ENCODE measurements at places on chromosomes 4 and X.

DNA sequence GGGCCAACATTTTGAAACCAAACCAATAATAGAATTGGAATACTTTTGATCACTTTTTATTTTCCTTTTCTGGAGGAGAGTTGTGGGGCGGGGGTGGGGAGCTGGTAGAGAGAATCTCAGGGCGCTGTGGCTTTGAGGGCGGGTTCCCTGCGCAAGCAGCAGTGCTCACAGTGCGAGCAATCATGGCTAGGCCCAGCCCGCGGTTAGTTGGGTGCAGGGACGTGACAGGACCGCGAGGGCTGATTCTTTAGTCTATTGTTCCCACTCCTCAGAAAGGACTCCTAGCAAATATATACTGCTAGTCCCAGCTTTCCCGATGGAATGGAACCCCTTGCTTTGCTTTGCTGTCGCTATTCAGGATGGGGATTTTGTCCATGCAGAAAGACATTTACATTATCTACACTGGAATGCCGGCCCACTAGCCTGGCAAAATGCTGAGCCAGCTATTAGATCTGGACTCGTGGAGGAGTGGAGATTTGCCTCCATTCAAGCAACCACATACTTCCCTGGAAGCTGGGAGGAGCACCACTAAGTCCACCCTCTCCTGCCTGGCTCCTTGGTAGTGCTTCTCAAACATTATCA, 23.9 kb upstream of the APLN start:
- no peak for DNase-seq

GRCh38 chr4:100041646-100042045, 91.6 kb upstream of the H2AZ1 start:
- DNase-seq = no peak

DNA sequence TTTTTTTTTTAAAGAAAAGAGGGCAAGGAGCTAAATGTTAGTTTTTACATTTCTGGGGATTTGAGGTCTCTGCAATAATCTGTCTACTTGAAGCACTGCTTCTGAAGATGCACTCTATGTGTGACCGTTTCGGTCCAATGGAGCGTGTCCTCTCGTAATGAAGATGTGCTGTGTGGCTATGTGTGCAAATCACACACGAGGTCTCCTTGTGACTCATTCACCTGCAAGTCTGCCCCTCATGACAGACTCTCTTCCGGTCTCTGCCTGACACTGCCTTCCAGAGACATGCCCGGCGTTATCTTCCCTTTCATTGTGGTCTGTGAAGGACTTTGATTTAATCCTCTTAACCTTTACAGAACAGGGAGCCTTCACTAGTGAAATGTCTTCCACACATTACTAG, 84.3 kb downstream of the TRAM1L1 start:
- no peak for DNase-seq

DNA sequence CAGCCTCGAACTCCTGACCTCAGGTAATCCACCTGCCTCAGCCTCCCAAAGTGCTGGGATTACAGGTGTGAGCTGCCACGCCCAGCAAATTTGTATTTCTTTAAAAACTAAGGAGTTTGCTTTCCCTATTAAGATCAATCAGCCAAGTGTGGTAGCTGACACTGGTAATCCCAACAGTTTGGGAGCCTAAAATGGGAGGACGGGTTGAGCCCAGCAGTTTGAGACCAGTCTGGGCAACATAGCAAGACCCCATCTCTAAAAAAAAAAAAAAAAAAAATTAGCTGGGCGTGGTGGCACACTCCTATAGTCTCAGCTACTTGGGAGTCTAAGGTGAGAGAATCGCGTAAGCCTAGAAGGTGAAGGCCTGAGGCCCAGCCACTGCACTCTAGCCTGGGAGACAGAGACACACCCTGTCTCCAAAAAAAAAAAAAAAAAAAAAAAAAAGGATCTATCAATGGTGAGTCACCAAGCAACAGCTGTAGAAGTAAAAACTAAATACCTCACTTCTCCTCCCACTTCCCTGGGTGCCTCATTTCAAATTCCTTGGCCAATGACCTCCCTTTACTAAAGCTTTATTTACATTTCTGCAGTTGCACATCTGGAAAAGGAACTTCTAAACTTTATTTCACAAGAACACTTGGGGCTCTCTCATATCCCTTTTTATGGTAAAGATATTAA, 54.5 kb downstream of the LDB2 start:
- no peak for DNase-seq

- no peak for DNase-seq
These were observed 24.4 kb upstream of the DYNLT3 start for GRCh38 chrX:37871626-37872302.

All from stimulated activated CD8-positive, alpha-beta memory T cell treated with anti-CD3 and anti-CD28 coated beads, Interleukin-4, amount 100 ng/mL, for 1 hour (primary cell).